Esophagus muscularis mucosa (tissue), 4 donors: ENCODE measurements at places on chromosomes 12 and 14. TPM values are rescaled to one million over a fixed set of nuclear protein-coding genes. Genes with fewer than 3 reads are reported as not detected.

DNA sequence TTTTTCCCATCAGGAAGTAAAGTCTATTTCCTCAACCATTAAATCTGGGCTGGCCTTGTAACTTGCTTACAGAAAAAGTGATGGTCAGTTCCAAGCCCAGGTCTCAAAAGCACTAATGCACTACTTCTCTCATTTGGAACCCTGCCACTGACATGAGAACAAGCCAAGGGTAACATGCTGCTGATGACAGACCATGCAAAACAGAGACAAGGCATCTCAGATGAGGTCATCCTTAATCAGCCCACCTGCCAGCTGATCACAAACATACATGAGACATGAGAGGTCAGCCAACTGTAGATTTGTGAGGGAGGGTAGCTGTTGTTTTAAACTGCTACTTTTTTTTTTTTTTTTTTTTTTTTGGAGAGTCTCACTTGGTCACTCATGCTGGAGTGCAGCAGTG lies 16.2 kb downstream of the TWF1 start:
- no peak overlapping the region for H3K4me3 ChIP-seq
- no peak overlapping the region for H3K27ac ChIP-seq
- H3K4me1 ChIP-seq: no peaks in the 10 kb centered on the region
- DNase-seq: no peak
- H3K27me3 ChIP-seq: no peaks in the 10 kb centered on the region
- peaks cover 47% of the 10 kb centered on the region for H3K36me3 ChIP-seq

- peak overlapping the region; percentile 55 for H3K27ac ChIP-seq
- peaks cover 55% of the 10 kb centered on the region for H3K36me3 ChIP-seq
- no peaks in the 10 kb centered on the region for H3K27me3 ChIP-seq
- no peak for DNase-seq
- H3K4me3 ChIP-seq: no peak overlapping the region
These were observed 19.4 kb downstream of the ADGRD1 start for GRCh38 chr12:130973109-130973508.

Gene NIN
- total RNA-seq: 38.8 TPM

DNA sequence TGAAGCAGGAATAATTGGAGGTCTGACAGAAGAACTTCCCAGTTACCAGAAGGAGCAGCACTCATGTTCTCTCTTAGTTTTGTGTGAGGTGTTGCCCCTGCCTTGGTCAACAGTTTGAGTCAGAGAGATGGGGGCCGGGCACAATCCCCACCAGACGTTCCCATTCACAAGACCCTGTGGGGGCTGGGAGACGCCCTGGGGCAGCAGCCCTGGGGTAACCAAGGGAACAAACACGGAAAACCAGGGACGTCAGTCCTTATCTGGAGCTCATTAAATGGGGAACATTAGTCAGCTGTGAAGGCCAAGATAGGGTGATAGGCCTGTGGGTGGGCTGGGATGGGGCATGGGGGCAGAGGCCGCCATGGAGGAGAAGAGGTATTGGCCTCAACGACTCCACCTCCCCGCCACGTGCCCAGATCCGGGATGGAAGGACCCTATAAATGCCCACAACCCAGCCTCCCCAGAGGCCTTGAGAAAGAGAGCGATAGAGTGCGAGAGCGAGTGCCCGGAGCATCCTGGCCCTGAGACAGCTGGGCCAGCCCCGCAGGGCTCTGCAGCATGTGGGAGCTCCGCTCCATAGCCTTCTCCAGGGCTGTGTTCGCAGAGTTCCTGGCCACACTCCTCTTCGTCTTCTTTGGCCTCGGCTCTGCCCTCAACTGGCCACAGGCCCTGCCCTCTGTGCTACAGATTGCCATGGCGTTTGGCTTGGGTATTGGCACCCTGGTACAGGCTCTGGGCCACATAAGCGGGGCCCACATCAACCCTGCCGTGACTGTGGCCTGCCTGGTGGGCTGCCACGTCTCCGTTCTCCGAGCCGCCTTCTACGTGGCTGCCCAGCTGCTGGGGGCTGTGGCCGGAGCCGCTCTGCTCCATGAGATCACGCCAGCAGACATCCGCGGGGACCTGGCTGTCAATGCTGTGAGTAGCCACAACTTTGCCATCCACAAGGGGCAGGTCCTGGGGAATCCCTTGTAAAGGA lies at the start of gene AQP2:
TSS of gene AQP2 (plus strand) at position 465 of the 979 bp plus-strand sequence. CDS start at position 559, 94 bp downstream.
- H3K27ac ChIP-seq: no peak within 1 kb of the TSS
- DNase-seq: no peak
- no peaks in the 10 kb centered on the region for H3K36me3 ChIP-seq

DNA sequence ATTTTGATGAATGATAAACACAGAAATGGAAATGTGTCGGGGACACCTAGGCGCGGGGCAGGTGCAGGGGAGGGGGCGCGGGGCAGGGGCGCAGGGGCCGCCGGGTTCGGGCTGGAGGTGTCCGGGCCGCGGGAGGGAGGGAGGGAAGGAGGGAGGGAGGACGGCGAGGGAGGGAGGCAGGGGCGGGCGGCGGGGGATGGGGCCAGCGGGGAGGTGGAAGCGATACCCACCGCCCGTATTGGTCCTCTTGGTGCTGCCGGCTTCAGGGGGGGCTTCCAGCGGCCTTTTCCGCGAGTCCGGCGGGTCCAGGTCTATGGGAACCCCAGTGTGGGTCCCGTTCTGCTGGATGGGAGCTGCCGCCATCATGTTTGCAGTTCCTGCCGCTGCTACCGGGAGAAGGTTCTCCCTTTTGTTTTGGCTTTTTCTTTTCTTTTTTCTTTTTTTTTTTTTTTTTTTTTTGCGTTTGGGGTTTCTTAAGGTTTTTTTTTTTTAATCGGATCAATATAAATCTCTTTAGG lies 703 bp downstream of the NOVA1 start:
- peak overlapping the region; percentile 93 for H3K27ac ChIP-seq
- no peaks in the 10 kb centered on the region for H3K4me1 ChIP-seq
- no peaks in the 10 kb centered on the region for H3K27me3 ChIP-seq

Gene ARG2
- 11.0 TPM for total RNA-seq

DNA sequence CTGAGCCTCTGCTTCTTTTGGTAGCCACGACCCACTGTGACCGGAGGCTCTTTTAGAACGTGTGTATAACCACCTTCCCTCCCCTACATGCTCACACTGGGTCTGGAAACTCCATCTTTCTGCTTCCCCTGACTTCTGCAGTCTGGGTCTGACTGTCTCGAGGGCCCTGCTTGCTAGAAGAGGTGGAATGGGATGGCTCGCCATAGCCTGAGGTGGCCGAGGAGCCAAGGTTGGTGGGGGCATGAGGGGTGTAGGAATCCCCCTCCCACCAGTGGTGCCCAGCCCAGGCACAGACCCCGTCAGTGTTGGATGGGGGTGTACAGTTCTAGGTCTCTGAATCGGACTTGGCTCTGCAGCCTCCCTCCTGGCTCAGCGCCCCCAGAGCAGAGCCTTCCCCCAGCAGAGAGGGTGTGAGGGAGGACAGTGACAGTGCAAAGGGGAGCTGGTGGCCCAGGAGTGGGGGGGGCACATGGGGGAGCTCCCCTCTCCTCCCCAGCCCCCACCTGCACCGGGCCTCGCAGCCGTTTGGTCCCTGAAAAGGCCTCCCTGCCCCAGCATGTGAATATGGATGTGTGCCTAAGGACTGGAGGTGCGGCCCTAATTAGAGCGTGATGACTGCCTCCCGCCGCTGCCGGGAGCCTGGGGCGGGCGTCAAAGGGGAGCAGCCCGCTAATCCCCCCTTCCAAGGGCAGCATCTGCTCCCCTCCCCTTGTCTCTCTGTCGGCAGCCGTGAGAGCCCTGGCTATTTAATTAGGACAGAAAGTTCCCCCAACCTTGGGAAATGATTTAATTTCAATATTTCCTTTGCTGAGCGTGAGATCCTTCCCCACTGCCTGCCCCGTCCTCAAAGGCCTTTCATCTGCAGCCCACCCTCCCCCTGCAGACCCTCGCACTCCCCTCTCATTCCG lies 196.2 kb upstream of the C14orf180 start:
- no peak overlapping the region for H3K4me3 ChIP-seq
- DNase-seq: no peak
- H3K4me1 ChIP-seq: peaks cover 9% of the 10 kb centered on the region
- H3K27me3 ChIP-seq: no peaks in the 10 kb centered on the region
- H3K27ac ChIP-seq: no peak overlapping the region
- no peaks in the 10 kb centered on the region for H3K36me3 ChIP-seq

GRCh38 chr14:68820536-68820935 lies 27.7 kb upstream of the ZFP36L1 start:
- DNase-seq: no peak
- no peaks in the 10 kb centered on the region for H3K36me3 ChIP-seq
